ENCODE measurements at places on chromosomes 5 and 9.

DNA sequence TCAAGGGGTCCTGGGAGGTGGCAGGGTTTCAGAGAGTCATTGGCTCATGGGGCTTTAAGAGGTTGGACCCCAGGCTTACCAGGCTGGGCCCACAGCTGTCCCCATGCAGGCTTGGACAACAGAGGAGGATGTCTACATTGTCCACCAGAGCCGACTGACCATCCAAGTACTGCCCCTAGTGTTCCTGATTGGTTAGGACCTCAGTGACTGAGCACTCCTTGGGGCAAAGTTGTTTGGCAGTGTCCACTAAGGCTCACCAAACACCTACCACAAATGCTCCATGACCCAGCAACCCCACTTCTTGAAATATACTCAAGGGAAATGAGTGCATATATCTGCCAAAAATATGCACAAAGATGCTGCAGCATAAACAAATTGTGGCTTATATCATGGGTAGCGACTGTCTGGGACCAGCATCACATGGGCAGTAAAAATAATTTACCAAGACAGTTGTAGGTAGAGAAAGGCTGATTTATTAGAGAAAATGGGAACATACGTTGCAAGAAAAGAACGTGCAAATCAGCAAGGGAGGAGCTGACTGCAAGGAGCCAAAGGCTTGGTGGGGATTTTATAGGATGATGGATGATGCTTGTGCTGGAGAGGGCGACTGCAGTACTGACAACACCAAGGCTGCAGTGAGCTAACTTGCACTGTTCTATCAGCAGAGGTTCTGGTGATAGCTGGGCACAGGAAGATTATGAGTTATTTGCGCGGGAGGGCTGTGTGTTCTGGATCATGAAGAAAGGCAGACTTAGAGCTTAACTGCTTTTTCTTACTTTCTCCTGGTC lies 265.2 kb downstream of the GADD45G start:
- peak; percentile 49 for DNase-seq

GRCh38 chr5:3116366-3116765 lies 364.9 kb upstream of the IRX2 start:
- DNase-seq = no peak

- no peak for DNase-seq
These were observed 12.2 kb downstream of the DUSP1 start for GRCh38 chr5:172758834-172759149.

- no peak for DNase-seq
These were observed 17.8 kb upstream of the COL15A1 start for GRCh38 chr9:98925956-98926355.

DNA sequence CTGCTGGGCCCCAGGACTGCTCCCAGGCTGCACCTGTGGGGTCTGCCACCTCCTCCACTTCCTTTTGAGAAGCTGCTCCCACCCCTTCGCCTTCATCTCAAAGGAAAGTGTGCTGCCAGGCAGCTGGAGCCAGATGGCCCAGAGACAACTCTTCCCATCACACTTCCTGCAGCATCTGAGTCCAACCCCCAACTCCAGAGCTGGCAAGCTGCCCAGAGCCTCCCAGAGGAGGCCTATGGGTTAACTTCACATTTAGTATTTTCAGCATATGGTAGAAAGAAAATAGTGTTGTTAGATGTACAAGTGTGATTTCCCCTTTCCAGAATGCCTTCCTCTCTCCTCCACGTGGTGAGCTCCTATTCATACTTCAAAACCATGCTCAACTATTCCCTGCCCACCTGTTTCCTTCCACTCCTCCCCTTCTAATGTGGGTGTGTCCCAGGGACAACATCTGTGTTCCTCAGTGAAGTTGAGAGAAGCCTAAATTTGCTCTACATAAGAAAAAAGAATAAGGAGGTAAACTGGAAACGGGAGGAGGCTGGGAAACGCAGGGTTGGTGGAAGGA lies 38.6 kb upstream of the KCNMB1 start:
- no peak for DNase-seq

- no peak for DNase-seq
These were observed 551.0 kb downstream of the ZNF608 start for GRCh38 chr5:124195411-124195810.

GRCh38 chr5:170150713-170151096 lies 45.0 kb downstream of the FOXI1 start:
- DNase-seq = no peak

DNA sequence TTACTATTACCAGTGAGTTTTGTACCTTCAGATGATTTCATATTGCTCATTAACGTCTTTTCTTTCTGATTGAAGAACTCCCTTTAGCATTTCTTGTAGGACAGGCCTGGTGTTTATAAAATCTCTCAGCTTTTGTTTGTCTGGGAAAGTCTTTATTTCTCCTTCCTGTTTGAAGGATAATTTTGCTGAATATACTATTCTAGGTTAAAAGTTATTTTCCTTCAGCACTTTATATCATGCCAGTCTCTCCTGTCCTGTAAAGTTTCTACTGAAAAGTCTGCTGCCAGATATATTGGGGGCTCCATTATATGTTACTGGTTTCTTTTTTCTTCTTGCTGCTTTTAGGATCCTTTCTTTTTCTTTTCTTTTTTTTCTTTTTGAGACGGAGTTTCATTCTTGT lies 13.3 kb downstream of the CDK7 start:
- DNase-seq = no peak

GRCh38 chr5:98540056-98540455 lies 233.4 kb upstream of the RGMB start:
- no peak for DNase-seq

GRCh38 chr9:38000332-38000731 lies 68.7 kb downstream of the SHB start:
- DNase-seq = no peak

GRCh38 chr5:72355706-72356299 lies 35.6 kb downstream of the PTCD2 start:
- peak; percentile 75 for DNase-seq

- no peak for DNase-seq
These were observed 414.3 kb upstream of the PAPPA start for GRCh38 chr9:115739096-115739875.

GRCh38 chr5:142883025-142883424 lies 112.8 kb downstream of the ARHGAP26 start:
- DNase-seq = peak; percentile 60

GRCh38 chr5:14986413-14986812 lies 114.8 kb upstream of the ANKH start:
- DNase-seq = no peak

- DNase-seq = peak; percentile 2
These were observed 40.9 kb upstream of the GLDC start for GRCh38 chr9:6686396-6686795.

DNA sequence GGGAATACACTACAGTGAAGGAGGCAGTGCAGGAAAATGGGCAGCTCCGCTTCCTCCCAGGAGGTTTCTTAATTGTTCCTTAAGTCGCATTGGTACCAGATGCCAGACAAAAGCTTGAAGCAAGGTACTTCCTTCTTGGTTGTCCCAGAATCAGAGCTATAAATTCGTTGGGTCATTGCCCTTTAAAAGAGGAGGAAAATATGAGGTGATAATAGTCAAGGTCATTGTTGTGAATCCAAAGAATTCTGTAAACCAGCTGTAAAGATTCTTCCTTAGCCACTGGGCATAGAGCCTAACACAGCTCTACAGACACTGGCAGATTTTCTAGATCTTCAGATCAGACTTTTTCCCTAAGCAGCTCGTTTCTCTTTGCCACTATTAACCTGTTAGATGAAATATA lies 444.1 kb upstream of the TLE4 start:
- DNase-seq = no peak

DNA sequence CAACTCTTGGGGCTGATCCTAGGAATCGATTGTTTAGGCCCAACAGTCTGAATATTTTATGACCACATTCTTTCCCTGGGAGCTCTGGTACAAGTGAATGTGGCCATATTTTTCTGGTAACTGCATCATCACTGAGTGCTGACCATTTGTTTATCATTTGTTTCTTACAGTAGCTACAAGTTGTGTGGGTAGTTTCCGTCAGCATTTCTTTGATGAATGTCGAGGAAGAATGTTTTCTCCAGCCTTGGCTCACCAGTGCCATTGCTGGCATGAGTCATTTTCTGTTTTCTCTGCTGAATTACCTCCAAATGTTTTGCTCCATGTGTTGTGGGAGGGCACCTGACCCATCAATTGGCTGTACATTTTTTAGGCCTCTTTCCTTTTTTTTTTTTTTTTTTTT lies 14.1 kb upstream of the CARD19 start:
- peak; percentile 82 for DNase-seq

DNA sequence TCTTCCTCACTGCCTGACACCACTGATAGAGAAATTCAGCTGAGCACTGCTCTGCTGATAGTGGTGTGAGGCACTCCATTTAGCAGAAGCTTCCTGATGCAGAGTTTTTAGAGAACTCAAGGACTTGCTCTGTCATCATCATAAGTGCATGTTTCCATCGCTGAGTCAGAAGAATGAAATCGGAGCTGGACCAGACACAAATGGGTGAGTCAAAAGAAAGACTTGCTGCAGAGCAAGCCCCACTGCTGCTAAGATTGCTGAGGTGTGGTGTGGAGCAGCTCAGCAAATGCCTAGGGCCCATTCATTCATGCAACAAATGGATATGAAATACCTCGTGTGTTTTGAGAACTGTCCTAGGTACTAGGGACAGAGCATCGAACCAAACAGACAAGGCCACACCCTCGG lies 410.2 kb upstream of the SLC30A5 start:
- peak; percentile 92 for DNase-seq

DNA sequence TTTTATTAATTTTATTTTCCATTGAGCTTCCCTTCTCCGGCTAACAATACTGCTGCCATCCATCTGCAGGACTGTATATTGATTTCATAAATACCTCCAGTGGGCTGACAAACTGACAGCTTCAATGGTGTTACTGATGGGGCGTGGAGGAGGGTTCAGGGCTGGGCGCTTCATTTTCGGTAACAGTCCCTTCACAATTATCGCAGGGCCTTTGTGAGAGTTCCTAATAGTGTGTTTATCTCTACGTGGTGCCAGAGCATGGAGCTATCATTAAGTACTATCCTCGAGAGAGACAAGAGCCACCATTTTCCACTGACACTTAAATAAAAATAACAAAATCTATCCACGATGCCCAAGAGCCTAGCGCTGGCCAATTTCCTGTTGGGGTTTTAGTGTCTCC lies 307.0 kb upstream of the PANK3 start:
- DNase-seq = no peak
